ENCODE measurements at places on chromosomes 13 and 19.

DNA sequence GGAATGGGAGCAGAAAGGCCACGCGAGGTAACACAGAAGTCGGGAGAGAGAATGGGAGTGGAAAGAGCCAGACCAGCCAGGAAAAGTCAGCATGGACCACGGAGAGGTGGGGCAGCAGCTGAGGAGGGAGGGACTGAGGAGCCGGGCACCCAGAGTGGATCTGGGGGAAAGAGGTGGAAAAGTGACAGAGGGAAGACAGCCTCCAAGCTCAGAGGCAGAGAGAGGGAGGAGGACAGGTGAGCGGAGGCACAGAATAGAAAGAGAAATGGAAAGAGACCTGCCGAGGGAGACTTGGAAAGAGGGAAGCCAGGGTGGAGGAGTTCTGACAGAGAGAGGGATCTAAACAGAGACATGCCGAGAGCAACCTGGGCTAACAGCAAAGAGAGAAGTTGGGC is 1.6 kb downstream of the GRIK5 start:
- no peak for DNase-seq

DNA sequence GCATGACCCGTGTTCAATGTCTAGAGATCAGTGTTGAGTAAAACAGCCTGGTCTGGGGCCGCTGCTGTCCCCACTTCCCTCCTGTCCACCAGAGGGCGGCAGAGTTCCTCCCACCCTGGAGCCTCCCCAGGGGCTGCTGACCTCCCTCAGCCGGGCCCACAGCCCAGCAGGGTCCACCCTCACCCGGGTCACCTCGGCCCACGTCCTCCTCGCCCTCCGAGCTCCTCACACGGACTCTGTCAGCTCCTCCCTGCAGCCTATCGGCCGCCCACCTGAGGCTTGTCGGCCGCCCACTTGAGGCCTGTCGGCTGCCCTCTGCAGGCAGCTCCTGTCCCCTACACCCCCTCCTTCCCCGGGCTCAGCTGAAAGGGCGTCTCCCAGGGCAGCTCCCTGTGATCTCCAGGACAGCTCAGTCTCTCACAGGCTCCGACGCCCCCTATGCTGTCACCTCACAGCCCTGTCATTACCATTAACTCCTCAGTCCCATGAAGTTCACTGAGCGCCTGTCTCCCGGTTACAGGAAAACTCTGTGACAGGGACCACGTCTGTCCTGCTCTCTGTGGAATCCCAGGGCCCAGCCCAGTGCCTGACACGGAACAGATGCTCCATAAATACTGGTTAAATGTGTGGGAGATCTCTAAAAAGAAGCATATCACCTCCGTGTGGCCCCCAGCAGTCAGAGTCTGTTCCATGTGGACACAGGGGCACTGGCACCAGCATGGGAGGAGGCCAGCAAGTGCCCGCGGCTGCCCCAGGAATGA is 1.5 kb upstream of the CEACAM5 start:
- DNase-seq, result peak; percentile 59

- no peak for DNase-seq
Observed at GRCh38 chr13:62635161-62635560, 1219.5 kb upstream of the PCDH20 start.

- no peak for DNase-seq
Observed at GRCh38 chr19:39377373-39378362, 13.2 kb downstream of the PAF1 start.

DNA sequence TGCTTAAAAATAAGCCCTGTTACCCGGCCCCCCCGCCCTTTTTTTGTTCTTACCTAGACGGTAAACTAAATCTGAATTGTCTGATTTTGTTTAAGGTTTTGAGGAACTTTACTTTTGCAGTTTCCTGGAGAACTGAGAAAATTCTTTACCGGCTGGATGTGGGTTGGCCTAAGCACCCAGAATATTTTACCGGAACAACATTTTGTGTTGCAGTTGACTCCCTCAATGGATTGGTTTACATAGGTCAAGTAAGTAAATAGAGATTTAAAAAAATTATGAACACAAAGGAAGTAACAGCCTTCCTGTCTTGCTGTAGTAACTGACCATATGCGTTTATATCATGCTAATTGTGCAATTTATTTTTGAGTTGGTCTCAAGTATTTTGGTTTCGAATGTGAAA is 785 bp downstream of the NHLRC3 start:
- no peak for DNase-seq

- DNase-seq, result no peak
Observed at GRCh38 chr13:58488251-58488650, 856.7 kb downstream of the PCDH17 start.

DNA sequence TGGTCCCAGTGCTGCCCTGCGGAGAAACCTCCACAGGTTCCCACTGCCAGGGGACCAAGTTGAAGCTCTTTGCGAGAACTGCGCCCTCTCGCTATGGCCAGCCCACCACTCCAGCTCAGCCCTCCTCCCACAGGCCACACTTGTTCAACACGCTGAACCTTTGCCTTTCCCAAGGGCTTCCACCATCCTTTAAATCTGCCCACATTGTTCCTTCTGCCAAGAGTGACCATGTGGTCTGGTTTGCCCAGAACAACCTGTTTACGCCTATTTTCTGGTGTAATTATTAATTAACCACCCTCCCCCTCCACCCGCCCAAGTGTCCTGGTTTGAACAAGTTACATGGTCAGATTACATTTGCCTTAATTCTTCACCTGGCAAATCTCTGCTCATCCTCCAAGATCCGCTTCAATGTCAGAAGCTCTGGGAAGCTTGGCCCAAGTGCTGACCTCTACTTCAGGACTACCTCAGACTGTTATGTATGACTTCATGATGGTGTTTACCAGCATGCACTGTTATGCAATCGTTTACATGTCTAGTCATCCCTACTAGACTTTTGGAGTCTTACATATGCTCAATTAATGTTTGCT is 12.0 kb upstream of the USP12 start:
- DNase-seq, result no peak

DNA sequence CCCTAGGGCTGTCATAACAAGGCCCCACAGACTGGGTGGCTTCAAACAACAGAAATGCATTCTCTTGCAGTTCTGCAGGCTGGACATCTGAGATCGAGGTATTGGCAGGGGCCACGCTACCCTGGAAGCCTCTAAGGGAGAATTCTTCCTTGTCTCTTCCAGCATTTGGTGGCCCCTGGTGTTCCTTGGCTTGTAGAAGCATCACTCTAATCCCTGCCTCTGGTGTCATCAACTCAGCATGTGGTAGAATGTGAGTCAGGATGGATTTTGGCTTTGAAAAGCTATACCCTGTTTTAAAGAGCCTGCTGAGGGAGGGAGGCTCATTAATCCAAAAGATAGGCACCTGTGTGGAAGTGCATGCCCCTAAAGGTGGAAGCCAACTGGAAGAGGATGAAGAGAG is 7.9 kb upstream of the GGACT start:
- no peak for DNase-seq

DNA sequence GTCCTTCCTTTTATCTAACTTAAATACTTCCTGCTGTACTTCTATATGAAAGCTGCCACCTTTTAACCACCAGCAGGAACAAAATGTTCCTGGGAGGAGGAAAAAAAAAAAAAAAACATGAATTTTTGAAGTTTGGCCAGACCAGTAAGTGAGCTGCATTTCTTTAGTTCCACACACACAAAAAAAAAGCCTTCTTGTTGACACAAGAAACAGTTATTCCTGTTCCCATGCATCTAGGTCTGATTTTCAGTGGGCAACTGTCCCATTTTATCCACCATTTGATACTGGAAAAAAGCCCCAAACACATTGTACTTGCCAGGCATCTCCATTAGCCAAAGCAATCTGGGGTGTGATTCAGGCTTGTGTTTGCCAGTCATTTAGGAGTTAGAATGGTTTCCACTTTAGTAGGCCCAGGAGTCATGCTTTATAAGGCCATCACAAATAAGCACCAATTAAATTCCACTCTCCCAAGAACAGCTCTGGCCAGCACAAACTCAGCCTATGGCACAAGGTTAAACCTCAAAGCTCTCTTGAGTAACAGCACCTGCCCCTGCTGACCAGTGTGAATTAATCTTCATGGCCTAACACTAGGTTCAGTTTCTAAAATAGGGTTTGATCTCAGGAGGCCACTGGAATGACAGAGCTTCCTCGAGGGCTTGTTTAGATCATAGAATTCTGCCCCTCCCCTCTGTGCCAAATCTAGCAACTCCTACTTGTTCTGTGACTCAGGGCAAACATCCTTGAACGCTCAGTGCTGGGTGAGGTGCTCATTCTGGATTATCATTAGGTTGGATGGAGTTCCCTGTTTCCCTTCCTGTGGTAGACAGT is 67.1 kb downstream of the NUFIP1 start:
- DNase-seq, result no peak

- no peak for DNase-seq
Observed at GRCh38 chr19:1863328-1863637, at the start of gene KLF16. KLF16 (minus strand) TSS chr19:1863579; CDS start chr19:1863497, 82 bp downstream.

DNA sequence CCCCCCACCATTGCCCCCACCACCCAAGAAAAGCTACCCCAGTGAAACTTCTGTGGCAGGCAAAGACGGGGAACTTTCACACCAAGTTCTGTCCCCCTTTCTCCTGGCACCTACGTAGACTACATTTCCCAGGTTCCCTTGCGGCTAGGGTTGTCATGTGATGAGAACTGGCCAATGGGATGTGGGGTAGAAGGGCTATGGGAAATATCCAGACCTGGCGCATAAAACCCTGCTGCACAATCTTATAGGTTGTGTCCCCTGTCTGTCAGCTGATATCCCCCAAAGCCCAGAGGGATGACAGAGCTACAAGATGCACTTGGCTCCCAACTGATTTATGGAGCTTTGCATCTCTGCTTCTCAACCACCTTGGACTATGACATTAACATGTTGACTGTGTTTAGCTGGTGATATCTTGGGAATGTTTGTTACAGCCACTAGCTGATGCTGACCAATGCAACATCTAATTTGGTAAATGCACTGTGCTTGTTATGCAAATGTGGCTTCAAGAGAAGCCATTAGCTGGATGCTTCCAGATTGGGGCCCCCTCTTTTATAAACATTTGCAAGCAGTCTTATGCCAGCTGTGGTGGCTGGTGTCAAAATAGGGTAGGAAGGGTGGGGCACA is 6.1 kb downstream of the SH2D3A start:
- no peak for DNase-seq

DNA sequence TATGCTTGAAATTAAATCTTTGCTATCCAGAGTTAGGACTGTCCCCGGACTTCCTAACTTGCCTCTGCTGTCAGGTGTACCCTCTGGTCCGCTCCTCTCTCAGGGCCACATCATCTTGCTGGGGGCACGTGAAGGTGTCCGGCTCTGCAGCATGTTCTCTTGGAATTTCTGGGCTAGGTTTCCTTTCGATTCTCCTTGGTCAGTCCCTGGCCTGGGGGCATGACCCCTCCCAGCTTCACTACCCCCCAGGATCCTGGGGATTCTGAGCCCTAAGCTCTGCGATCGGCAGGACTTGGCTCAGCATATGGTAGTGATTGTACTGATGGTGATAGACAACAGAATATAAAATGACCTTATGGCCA is 5.1 kb upstream of the GPI start:
- no peak for DNase-seq

DNA sequence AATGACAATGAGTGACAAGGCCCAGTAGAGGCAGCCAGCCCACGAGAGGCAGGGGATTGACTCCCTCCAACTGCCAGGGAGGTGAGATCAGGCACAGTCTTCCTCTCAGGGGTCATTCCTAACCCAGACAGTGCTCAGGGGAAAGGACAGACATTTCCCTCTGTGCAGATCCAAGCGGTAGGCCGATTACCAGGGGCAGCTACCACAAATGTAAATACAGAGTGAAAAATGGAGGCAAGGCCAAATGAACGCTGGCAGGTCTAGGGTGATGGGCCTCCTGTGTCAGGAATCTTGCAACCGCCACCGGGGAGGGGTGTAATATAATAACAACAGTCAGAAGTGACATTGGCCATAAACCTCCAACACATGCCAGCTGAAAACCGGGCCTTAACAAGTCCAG is 881.4 kb downstream of the UQCRFS1 start:
- DNase-seq, result no peak
